ENCODE measurements at places on chromosomes 4 and X.

DNA sequence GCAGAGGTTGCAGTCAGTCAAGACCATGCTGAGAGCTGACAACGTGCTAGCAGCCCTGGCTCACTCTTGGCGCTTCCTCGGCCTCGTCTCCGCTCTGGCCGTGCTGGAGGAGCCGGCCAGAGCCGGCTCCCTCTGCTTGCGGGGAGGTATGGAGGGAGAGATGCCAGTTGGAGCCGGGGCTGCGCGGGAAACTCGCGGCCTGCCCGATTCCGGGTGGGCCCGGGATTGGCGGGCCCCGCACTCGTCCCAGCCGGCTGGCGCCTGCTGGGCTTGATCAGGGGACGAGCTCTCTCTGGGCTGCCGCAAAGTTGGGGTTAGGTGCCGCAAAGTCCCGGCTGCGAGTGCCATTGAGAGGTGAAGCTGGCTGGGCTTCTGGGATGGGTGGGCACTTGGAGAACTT is 27.8 kb upstream of the SHISA3 start:
- DNase-seq, result no peak

DNA sequence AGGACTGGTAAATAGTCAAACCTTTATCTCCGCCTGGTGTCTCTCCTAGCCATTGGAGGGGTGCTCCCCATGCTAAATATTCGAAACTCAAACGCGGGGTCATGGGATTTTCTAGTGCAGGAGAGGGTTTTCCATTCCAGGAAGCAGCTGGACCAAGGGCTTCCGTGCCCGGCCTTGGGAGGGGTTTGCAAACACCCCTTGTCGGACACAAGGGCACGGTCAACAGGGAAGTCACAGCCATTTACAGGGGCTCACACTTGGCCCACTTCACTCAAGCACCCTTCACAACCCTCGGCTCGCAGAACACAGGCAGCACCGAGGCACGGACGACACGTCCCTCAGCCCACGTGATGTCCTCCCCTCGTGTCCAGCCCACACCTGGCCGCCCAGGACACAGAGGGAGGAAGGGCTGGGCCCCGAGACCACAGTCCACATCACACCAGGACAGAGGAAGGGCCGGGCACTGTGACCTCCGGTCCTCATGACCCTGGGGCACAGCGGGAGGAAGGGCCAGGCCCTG is 10.3 kb upstream of the PLCXD1 start:
- no peak for DNase-seq

- DNase-seq, result no peak
Measured at GRCh38 chr4:166458756-166459155, 585.7 kb downstream of the TLL1 start.

DNA sequence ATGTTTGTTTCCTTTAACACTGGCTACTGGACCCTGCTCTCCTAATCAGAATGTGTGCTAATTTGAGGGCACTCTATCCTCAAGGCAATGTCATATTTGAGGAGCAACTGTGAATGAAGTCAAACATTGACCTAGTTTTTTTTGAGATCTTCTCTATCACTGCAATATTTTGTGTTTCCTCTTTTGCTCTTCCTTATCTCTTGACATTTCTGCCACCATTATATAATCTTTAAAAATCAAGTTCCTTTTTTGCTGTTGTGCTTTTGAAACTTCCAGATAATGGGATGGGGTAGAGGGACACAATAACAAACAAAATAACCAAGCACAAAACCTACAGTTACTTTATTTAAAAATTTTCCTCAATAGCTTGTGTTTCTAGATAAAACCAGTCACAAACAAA is 7.4 kb upstream of the WDFY3 start:
- DNase-seq, result no peak

DNA sequence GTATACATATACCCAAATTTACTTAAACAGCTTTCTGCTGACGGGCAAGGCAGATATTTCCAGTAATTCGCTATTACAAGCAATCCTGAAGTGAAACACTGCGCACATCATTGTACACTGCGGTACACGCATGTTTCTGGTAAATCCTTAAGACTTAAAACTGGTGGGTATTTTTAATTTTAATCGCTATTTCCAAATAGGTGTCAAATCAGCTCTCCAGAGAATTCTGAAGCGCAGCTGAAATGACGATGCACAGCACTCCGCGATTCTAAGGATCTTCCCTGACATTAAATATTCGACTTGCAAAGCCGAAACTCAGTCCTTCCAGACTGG is 361 bp downstream of the TMEM128 start:
- no peak for DNase-seq
